ENCODE measurements at places on chromosomes 2 and 18.

- no peak overlapping the region for H3K4me3 ChIP-seq
- no peak for ATAC-seq
- no peak overlapping the region for H3K27ac ChIP-seq
- H3K4me1 ChIP-seq, result no peaks in the 10 kb centered on the region
- no peaks in the 10 kb centered on the region for H3K27me3 ChIP-seq
Measured at GRCh38 chr2:142598846-142599245, 278.6 kb upstream of the KYNU start.

GRCh38 chr2:44397447-44398175, 35.9 kb downstream of the CAMKMT start:
- no peak overlapping the region for H3K4me3 ChIP-seq
- ATAC-seq, result no peak
- H3K27ac ChIP-seq, result no peak overlapping the region
- H3K4me1 ChIP-seq, result peaks cover 4% of the 10 kb centered on the region
- H3K36me3 ChIP-seq, result peaks cover 15% of the 10 kb centered on the region

- H3K27ac ChIP-seq, result no peak overlapping the region
- H3K36me3 ChIP-seq, result no peaks in the 10 kb centered on the region
- no peak for ATAC-seq
- no peaks in the 10 kb centered on the region for H3K4me1 ChIP-seq
- peaks cover 5% of the 10 kb centered on the region for H3K27me3 ChIP-seq
- no peak overlapping the region for H3K4me3 ChIP-seq
Measured at GRCh38 chr2:14930441-14930840, 297.9 kb downstream of the LRATD1 start.

DNA sequence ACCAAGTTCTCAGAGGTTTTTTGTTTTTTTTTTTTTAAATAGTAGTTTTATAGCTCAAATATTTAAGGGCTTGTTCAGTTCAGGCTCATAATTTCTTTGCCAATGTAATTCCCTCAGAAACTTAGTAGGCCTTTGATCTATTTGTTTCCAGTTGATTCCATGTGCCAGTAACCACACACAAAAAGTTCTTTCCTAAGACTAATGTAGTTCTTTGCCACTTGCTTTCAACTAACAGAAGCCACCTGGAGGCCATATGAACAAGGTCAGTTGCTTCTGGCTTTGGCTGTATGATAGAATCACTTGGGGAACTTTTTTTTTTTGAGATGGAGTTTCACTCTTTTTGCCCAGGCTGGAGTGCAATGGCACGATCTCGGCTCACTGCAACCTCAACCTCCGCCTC, 100.7 kb downstream of the DTNB start:
- no peaks in the 10 kb centered on the region for H3K4me1 ChIP-seq
- H3K4me3 ChIP-seq, result no peak overlapping the region
- no peaks in the 10 kb centered on the region for H3K27me3 ChIP-seq
- H3K27ac ChIP-seq, result no peak overlapping the region
- peaks cover 12% of the 10 kb centered on the region for H3K36me3 ChIP-seq

GRCh38 chr18:26757263-26758019, 108.1 kb downstream of the AQP4 start:
- no peaks in the 10 kb centered on the region for H3K36me3 ChIP-seq
- H3K27me3 ChIP-seq, result no peaks in the 10 kb centered on the region
- no peak overlapping the region for H3K4me3 ChIP-seq
- ATAC-seq, result no peak
- H3K27ac ChIP-seq, result no peak overlapping the region

DNA sequence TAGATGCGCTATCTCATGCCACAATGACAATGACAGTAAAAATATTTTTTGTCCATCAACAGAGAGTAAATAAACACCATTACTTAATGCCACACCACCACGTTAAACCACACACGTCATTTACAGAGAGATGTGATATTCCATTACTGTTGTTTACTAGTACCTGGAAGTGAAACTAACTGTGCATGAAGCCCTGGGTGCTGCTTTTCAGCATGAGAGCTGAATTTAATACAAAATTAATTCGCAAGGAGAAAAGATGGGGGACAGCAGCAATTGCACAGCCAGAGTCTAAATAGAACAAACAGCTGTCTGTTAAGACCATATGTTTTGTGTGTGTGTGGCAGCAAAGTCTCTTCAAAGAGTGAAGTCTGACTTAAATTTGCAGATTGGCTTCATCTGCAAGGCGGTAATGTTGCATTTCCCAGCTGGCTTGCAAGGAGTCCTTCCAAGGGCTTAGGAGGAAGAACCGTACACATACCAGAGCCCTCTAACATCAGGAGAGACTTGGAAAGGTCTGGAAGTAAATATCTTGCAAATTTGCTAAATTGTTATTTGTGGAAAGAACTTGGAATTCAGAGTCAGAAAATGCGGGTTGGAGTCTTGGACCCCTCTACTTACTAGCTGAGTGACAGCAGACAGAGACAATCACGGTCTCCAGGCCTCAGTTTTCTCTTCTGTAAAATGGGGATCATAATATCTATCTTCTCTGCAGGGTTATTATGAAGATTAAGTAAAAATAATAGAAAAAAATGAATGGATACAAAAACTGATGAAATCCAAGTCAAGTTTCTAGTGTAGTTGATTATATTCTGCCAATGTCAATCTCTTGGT, 127.6 kb downstream of the ALPK2 start:
- H3K36me3 ChIP-seq, result no peaks in the 10 kb centered on the region
- peaks cover 4% of the 10 kb centered on the region for H3K27me3 ChIP-seq
- no peak overlapping the region for H3K27ac ChIP-seq
- no peak for ATAC-seq
- H3K4me3 ChIP-seq, result no peak overlapping the region

DNA sequence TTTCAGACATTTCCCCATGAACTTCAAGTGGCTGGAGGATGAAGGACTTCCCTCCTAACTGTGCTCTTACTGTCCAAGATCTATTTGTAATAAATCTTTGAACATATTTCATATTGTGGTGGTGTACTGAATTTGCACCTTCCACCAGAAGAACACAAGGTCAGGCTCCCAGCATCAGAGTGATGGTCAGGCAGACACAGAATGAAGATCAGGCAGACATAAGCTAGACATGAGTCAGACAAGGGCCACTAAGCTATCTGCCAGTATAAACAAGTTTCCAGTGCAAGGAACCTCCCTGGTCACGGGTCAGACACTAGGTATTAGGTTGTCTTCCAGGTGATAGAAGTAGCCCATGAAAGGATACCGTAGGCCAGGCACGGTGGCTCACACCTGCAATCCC, 20.0 kb downstream of the AQP12B start:
- no peak for ATAC-seq
- no peaks in the 10 kb centered on the region for H3K4me1 ChIP-seq
- H3K36me3 ChIP-seq, result no peaks in the 10 kb centered on the region
- H3K27me3 ChIP-seq, result peaks cover 41% of the 10 kb centered on the region
